ENCODE measurements at places on chromosomes 13 and 19.

- DNase-seq: no peak
Measured at GRCh38 chr19:8688930-8689329, 9.7 kb downstream of the ACTL9 start.

GRCh38 chr13:70835371-70835770 is 727.1 kb upstream of the KLHL1 start:
- DNase-seq: no peak

GRCh38 chr13:113879494-113880360 is 15.9 kb upstream of the GAS6 start:
- DNase-seq: no peak

- no peak for DNase-seq
Measured at GRCh38 chr19:2135474-2136402, 15.6 kb downstream of the AP3D1 start.

- DNase-seq: no peak
Measured at GRCh38 chr19:10452726-10453618, 32.6 kb downstream of the PDE4A start.

- DNase-seq: no peak
Measured at GRCh38 chr13:113898391-113898790, 34.5 kb upstream of the GAS6 start.

GRCh38 chr19:38149661-38150061 is 74.4 kb downstream of the DPF1 start:
- DNase-seq: no peak

- no peak for DNase-seq
Measured at GRCh38 chr19:15118248-15118647, 11.0 kb downstream of the SYDE1 start.

GRCh38 chr13:105816994-105817393 is 718.5 kb downstream of the EFNB2 start:
- no peak for DNase-seq

- DNase-seq: no peak
Measured at GRCh38 chr19:33669376-33669775, 47.6 kb downstream of the CHST8 start.

Measured in stimulated activated CD8-positive, alpha-beta memory T cell treated with anti-CD3 and anti-CD28 coated beads, Interleukin-7, amount 100 ng/mL, for 24 hours (primary cell).